ENCODE measurements at places on chromosomes 7 and 10.

DNA sequence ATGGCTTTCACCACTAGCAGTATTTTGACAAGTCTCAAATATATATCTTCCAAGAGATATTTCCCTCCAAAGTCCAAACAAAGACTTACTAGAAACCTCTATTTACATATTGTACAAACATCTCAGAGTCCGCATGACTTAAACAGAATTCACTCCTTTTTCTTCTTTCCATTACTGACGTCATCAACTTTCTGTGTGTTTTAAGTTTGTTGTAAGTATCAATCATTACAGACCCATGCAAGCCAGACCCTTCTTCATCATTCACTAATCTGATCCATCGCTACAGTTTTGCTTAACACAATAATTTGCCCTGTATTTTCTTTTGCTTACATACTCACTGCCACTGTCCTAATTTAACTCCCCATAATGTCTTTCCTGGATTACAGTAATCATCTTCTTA, 51.9 kb downstream of the SEMA3A start:
- no peak for DNase-seq

GRCh38 chr7:6725003-6725402, 18.3 kb upstream of the ZNF12 start:
- no peak for DNase-seq

- DNase-seq: no peak
Measured at GRCh38 chr7:11642841-11643240, 189.2 kb downstream of the THSD7A start.

DNA sequence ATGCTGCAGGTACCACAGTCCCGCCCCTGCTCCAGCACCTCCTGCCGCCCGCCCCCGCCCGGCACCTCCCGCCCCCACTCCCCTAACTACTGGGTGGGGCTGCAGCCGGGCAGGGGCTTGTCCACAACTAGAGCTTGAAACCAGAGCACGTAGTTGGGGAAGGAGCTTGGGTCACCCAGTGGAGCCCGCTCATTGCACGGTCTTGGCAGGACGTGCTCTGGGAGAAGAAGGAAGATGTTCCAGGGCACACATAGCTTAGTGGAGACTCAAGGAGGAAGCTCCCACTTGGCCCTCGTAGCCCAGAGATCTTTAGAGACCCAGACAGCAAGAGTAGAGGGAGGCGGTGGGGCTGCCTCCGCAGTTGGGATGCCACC, 692 bp downstream of the IGFBP1 start:
- DNase-seq: no peak

DNA sequence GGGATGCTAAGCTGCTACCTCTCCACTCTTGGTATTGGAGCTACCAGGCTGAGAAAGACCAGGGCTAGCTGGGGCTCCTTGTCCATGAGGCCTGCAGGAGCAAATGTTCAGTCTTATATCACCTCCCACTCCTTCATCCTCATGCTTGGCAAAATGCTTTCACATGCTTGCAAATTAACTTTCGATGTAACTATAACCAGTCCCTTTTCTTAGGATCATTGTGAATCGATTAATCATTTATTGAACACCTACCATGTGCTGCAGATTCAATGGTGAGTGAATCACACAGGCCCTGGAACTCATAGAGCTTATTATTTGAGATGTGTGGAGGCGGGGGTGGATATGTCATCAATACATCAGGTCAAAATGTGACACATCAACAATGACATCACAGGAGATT, 138.6 kb downstream of the EMX2 start:
- peak; percentile 62 for DNase-seq

DNA sequence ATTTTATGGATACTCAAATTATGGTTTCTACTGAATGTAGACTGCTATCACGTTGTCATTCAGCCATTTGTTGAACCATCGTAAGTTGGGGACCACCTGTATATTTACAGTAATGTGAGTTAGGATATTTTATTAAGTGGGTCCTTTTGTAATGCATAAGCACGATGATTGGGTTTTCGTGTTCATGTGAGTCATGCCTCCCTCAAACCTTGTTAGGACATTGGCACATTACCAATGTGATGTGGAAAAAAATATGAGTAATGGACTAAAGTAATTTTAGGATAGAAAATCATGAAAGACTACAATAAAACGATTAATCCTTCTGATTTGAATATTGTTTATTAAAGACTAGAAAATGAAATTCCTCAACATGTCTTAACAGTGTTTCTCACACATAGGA, 8.7 kb downstream of the SMC3 start:
- DNase-seq: peak; percentile 19

- no peak for DNase-seq
Measured at GRCh38 chr10:121062115-121062514, 211.0 kb downstream of the WDR11 start.

DNA sequence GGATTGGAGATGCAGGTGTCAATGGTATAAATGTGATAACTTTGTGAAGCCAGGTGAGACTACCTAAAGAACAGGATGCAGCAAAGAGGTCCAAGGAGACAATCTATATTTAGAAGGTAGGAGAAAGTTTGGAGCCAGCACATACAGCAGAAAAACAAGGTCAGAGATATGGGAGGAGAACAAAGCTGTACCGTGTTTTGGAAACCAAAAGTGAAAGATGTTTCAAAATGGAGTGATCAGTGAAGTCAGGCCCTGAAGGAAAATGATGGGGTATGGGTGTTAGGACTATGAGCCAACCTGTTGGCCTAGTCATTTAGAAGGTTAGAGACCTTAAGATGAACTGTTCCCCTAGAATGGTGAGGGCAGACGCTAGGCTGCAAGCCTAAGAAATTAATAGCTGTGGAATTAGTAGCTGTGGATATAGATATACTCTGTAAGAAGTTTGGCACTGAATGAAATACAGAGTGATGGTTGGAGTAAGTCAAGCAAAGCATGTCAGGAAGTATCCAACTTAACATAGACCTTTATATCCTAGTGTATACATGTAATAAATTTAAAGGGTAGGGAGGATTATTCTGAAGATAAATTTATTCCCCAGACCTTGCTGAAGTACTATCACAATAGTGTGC, 149.8 kb upstream of the WNT16 start:
- DNase-seq: no peak

GRCh38 chr7:27784399-27785053, 44.6 kb downstream of the TAX1BP1 start:
- peak; percentile 73 for DNase-seq

- DNase-seq: no peak
Measured at GRCh38 chr10:8803992-8804391, 749.5 kb downstream of the GATA3 start.

- no peak for DNase-seq
Measured at GRCh38 chr10:60726257-60726656, 52.0 kb upstream of the CDK1 start.

GRCh38 chr10:75399461-75400162, 2.0 kb downstream of the ZNF503 start:
- DNase-seq: peak; percentile 79

DNA sequence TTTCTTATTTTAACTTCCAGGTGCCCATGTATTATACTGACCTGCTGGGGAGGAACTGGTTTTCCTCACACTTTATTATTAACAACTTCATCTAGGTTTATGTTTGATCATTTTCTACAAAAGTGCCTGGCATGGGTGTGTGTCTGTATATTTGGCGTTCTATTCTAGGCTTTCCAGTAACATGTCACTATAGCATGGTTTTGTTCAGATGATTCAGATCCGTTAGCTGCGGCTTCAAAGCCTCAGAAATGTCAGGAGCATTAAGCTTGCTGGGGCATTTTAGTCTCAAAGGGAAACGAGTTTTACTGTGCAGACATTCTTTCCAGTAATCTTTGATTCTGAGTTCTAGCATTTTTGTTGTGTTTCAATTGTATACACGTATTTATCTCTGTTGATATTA, 2.3 kb downstream of the INPP5A start:
- peak; percentile 35 for DNase-seq

- DNase-seq: no peak
Measured at GRCh38 chr7:68684996-68685395, 913.3 kb upstream of the AUTS2 start.

DNA sequence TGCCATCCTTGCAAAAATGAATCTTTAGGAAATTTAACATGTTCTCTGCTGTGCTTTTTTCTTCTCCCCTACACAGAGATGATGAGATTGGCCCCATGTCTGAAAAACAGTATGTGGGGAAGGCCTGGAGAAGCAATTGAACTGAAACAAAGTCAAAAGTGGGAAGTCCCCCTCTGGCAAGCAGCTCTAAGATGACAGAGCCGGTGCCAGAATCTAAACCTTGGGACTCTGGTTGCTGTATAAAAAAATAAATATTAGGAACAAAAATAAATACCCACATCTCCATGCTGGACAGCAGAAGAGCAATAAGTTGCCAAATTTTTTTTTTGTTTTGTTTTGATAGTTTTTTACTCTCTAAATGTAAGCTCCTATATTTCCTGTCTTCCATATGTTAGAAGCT, 51.8 kb upstream of the TRIL start:
- DNase-seq: no peak

- DNase-seq: no peak
Measured at GRCh38 chr10:116452338-116452720, 24.7 kb downstream of the PNLIPRP3 start.

- no peak for DNase-seq
Measured at GRCh38 chr10:132884691-132885271, 57.6 kb downstream of the CFAP46 start.

DNA sequence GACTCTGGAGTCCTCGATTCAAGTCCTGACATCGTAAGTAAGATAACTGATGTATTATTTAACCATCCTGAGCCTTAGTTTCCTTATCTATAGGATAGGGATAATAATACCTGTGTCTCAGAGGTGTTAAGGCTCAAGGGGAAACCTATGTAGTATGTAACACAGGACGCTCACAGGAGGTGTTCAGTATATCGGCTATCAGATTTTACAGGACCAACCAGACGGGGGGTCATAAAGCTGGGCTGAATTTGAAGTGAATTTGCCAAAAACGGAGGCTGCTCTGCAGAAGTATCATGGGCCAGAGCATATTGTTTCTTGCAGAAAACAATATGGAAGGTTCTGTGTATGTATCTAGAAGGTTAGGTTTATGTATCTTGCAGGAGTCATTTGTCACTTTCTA, 11.1 kb upstream of the ZNF282 start:
- no peak for DNase-seq

GRCh38 chr7:39651265-39651664, 27.9 kb downstream of the RALA start:
- DNase-seq: no peak

- no peak for DNase-seq
Measured at GRCh38 chr10:14917827-14918226, 36.1 kb downstream of the DCLRE1C start.

DNA sequence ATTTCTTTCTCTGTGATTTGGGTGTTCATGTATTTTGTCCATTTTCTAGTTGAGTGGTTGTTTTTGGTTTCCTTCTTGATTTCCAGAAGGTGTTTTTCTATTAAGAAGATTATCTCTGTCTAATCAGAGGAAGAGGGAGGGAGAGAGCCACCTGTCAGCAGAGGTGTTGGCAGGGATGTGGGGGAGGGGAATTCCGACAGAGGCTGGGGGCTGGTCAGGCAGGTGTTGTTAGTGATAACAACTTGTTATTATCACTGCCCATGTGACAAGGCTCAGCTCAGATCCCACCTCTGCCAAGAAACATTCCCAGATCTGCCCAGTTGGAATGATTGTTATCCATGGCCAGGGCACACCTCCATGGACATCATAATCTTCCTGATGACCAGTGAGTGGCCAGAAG, 293.4 kb downstream of the GFRA1 start:
- no peak for DNase-seq
